ENCODE measurements at places on chromosomes 4 and X. TPM values are rescaled to one million over a fixed set of nuclear protein-coding genes. Genes with fewer than 3 reads are reported as not detected.

DNA sequence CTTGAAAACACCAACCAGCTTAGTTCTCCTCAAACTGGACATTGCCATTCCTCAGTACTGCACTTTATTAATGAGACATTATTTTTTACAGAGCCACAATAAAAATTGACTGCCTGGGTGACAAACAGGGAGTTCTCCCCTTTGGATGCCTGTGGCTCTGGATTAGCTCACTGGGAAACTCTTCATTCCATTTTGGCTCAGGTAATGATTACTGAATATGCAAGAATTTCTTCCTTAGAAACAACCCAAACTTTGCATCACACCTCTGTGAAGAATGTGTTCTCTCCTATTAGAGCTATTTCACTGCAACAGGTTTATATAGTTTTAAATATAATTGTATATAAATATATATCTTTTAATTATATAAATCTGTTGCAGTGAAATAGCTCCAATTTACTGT, 2065.8 kb downstream of the ARAP2 start:
- DNase-seq = no peak

GRCh38 chr4:100582146-100582545, 64.3 kb upstream of the EMCN start:
- DNase-seq = no peak

GRCh38 chr4:140061659-140062289, 92.2 kb downstream of the MAML3 start:
- no peak for DNase-seq

Gene ASMTL
- total RNA-seq = 10.0 TPM

Gene ART3
- total RNA-seq = 7.7 TPM

Gene MTTP
- total RNA-seq = not detected
